ENCODE measurements at places on chromosomes 16 and 17. TPM values are rescaled to one million over a fixed set of nuclear protein-coding genes. Genes with fewer than 3 reads are reported as not detected.
A peak's percentile ranks its signal among the peaks of the same experiment; 100 is the strongest.

CDRT15 gene
- not detected for total RNA-seq

- no peak for DNase-seq
Observed at GRCh38 chr17:81395600-81396277, 482 bp downstream of the BAHCC1 start.

KRT23 gene
- 37.7 TPM for total RNA-seq

DNA sequence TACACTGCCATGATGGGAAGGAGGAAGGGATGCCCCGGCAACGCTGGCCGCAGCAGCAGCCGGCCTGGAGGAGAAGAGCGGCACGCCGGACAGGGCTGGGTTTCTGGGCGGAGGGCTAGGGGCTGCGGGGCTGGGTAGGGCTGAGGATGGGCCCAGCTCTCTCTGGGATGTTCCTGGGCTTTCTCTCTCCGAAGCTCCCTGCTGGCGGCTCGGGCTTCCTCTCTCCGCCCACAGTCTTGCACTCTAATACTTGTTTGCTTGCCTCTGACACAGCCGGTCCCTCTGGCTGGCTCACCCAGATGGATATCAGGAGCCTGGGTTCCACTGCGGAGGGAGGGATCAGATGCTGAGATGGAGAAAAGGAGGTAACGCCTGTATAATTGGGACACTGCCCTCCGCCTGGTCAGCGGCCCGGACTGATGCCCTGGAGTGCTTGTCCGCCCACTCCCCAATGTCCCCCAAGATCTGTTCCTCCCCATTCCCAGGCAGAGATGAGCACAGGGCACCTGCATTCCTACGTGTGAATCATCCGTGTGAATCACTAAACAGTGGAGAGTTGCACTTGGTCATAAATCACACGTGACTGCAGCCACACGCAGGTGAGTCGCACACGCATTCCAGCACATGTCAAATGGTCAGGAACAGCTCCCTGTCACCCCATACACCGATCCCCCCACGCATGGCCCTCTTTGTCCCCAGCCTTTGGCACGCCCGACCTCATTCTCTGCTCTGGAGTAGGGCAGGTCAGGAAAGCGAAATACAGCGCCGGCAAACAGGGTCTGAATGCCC, at the start of gene ALOXE3:
Gene ALOXE3 (minus strand): TSS at position 535 of the 789 bp plus-strand sequence. CDS start 524 bp downstream, at position 11.
- DNase-seq, result peak; percentile 73

GRCh38 chr17:27384261-27384701, 72.0 kb upstream of the KSR1 start:
- no peak for DNase-seq

GRCh38 chr16:3655030-3655395, 522 bp downstream of the DNASE1 start:
- no peak for DNase-seq

GRCh38 chr16:52353249-52353648, 193.7 kb downstream of the TOX3 start:
- DNase-seq, result no peak

DNA sequence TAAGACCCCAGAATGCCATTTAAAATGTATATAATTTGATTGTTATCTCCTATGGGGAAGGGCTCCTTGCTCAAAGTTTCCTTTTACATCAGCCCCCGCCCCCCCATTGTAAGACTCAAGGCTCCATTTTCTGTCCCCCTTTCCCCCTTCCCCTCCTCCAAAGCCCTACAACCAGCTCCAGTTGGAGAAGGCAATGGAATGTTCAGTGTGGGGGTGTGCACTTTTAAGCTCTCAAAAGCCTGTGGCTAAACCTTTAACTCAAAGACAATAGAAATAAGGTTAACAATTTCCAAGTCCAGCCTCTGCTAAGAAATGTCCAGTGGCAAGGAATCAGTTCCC, 114.7 kb downstream of the NOG start:
- DNase-seq, result no peak

MARCHF10 gene
- total RNA-seq, result under 0.01 TPM

DNAH17 gene
- 0.33 TPM for total RNA-seq

Measured in breast epithelium (tissue), 4 donors.